ENCODE measurements at places on chromosomes 7 and 10. TPM values are rescaled to one million over a fixed set of nuclear protein-coding genes. Genes with fewer than 3 reads are reported as not detected.

HOXA5 gene
- total RNA-seq, result 0.14 TPM

DNA sequence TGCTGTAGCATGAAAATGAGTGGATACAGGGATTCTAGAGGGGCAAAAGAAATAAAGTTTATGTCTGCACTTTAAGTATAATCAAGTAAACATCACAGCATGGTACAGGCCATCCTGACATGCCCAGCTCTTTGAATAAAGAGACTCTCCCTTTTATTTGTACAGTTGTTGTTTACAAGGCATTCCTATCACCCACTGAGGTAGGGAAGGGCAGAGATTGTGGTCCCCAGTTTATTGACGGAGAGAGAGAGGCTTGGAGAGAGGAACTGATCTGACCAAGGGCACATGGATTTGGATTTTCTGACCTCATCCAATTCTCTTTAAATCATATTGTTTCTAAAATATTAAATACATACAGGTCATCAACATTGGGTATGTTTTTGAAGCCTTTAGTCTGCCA is 53.9 kb downstream of the TACC2 start:
- DNase-seq, result no peak
- no peak overlapping the region for H3K4me3 ChIP-seq
- no peaks in the 10 kb centered on the region for H3K36me3 ChIP-seq
- H3K4me1 ChIP-seq, result no peaks in the 10 kb centered on the region

- no peaks in the 10 kb centered on the region for H3K36me3 ChIP-seq
- H3K4me3 ChIP-seq, result no peak overlapping the region
- peaks cover under 1% of the 10 kb centered on the region for H3K4me1 ChIP-seq
- DNase-seq, result no peak
These were observed 17.7 kb upstream of the TTYH3 start for GRCh38 chr7:2613931-2614600.

- peak overlapping the region; percentile 75 for H3K27ac ChIP-seq
- peaks cover 29% of the 10 kb centered on the region for H3K4me1 ChIP-seq
- no peaks in the 10 kb centered on the region for H3K27me3 ChIP-seq
- peaks cover 4% of the 10 kb centered on the region for H3K36me3 ChIP-seq
- peak; percentile 51 for DNase-seq
These were observed 945 bp upstream of the RHEB start for GRCh38 chr7:151520419-151521261.

HMX2 gene
- 1.1 TPM for total RNA-seq

WEE2 gene
- total RNA-seq, result not detected

DNA sequence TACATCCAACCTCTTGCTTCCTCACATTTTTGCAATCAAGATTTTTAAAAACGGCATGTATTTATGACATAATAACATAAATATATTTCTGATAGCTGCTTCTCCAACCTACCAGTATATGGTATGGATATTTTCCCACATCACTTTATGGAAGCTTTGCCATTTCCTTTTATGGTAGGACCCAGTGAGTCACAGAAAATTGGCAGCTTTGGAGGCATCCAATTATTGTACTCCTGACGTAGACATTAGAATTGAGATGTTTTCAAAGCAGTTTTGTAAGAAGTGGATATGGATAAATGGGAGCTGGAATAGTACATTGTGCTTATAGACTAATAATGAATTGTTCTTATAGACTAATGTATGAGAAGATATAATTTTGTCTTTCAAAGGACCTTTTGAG is 23.8 kb upstream of the BICC1 start:
- no peaks in the 10 kb centered on the region for H3K4me1 ChIP-seq
- no peaks in the 10 kb centered on the region for H3K36me3 ChIP-seq
- no peak for DNase-seq
- H3K27ac ChIP-seq, result no peak overlapping the region

SFTPD gene
- total RNA-seq, result not detected

GRCh38 chr7:131409129-131409766 is 81.6 kb downstream of the MKLN1 start:
- H3K4me1 ChIP-seq, result no peaks in the 10 kb centered on the region
- no peak overlapping the region for H3K4me3 ChIP-seq
- no peak for DNase-seq
- H3K27ac ChIP-seq, result no peak overlapping the region

DNA sequence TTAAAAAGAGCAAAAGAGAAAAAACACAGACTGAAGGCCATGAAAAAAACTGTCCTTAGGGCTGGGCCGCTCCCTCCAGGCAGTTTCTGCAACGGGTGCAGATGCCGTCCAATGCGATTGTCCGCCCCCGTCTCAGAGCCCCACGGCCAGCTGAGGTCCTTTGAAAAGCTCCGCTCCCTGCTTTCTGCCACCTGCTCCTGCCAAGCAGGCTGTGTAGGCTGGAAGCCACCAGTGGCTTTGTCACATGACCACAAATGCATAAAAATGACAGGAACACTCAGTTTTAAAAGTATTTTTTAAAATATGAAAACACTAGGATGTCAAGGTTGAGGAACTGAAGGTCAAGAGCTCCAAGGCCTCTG is 71.7 kb downstream of the AMZ1 start:
- peaks cover 53% of the 10 kb centered on the region for H3K4me1 ChIP-seq
- peak overlapping the region; percentile 58 for H3K4me3 ChIP-seq
- no peak for DNase-seq
- no peaks in the 10 kb centered on the region for H3K27me3 ChIP-seq

PFKP gene
- 85.2 TPM for total RNA-seq

ANXA8L1 gene
- total RNA-seq, result 0.51 TPM

DNA sequence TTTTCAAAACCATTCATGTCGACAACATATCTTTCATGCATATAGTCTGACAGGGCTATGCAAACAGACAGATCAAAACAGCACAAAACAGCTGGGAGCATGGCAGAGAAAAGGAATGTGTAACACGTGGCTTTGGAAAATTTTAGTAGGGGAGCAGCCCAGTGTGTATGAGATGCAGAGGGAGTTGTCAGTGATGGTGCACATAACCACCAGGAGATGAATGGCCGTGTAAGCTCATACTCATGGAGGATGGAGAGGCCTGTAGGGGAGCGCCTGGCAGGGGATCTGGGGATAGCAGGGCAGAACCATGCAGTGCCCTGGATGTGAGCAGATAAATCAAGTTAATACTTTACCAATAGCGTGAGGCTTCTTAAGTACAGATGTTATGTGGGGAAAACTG is 45.7 kb downstream of the RHOBTB1 start:
- H3K27ac ChIP-seq, result no peak overlapping the region
- no peaks in the 10 kb centered on the region for H3K4me1 ChIP-seq
- H3K36me3 ChIP-seq, result no peaks in the 10 kb centered on the region
- H3K4me3 ChIP-seq, result no peak overlapping the region
- no peak for DNase-seq

KLHDC10 gene
- 21.7 TPM for total RNA-seq

DNA sequence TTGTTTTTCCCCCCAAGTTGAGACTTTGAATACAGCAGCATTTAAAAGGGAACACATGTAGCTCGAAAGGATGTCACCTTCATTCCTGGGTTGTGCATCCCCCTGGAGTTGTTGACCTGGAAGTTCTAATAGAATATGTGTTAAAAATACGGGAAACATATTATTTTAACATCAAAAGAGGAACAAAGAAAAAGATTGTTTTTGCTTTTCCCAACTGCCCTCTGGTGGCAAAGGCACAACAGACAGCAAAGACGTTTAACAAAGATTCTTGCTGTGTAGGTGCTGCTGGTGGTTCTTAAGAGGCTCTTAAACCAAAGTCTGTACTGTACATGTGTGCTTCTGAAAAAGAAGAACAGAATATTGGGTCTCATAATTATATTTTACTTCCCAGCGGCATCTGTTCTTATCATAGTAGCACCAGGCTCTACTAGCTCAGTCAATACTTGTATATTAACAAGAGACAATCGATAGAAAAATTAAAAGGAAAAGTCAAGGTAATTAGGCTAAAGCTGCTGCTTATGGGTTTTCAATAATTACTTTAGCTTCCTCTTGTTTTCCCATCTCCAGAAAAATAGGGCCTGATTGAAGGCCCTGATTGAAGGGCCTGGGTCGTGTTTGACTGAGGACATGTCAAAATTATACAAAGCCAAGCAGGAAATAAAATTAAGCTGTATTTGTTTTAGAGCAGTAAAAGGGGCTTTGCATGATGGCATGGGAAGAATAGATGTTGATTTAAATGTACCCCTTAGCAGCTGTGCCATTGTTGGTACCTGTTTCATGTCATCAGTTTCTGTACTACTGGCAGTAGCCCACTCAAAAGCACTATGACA is 384.2 kb upstream of the LRGUK start:
- DNase-seq, result no peak
- no peak overlapping the region for H3K4me3 ChIP-seq
- no peaks in the 10 kb centered on the region for H3K4me1 ChIP-seq
- H3K27ac ChIP-seq, result no peak overlapping the region
- H3K36me3 ChIP-seq, result no peaks in the 10 kb centered on the region
- no peaks in the 10 kb centered on the region for H3K27me3 ChIP-seq

DNA sequence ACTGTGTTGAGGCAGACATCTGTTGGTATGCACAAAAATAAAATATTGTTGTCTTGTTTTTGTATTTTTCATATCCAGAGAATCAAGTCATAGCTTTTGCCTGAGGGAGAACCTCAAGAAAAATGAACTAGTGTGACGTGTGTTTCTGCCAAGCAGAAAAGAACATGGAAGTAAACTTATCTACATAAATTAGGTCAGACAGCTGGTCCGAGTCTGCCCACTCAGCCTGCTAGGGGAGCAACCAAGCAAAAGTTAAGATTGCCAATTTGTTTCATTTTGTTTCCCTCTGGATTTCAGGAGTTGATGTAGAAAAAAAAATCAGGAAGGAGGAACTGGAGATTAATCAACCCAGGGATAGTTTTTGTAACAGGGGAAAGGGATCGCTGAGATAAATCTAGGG is 572.4 kb upstream of the LRRTM3 start:
- no peaks in the 10 kb centered on the region for H3K27me3 ChIP-seq
- H3K4me1 ChIP-seq, result no peaks in the 10 kb centered on the region
- no peak overlapping the region for H3K4me3 ChIP-seq

DNA sequence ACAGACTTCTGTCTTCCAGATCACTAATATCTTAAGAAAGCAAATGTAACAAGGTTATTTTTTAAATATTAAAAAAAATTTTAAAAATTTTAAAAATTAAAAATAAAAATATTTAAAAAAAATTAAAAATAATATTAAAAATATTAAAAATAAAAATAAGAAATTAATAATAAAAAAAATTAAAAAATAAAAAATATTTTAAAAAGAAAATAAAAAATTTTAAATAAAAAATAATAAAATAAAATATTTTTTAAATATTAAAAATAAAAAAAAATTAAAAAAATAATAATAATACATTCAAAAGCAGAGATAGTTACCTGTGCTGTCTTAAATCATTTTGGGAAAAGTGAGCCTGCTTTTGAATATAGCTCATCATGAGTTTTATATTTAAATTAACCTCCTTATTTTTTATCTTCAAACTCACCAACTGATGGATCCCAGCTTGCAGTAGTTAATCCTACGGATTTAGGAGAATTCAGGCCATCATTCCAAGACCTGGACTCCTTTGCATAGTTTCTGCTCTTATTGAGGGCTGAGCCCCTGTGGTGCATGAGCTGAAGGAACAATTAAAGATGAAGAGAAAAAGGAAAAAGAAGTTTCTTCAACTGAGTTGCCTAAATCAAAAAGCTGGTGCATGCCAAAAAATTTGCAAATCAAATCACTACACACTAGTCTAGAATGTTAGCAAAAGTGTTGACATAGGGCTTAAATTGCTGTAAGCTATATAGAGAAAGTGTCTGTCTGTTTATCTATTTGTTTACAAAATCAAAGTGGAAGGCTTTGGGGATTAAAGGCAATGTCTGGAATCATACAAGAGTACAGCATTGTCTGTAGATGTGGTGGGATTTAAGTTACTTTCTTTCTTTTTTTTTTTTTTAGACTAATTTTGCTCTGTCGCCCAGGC is 50.5 kb upstream of the ZNF438 start:
- no peaks in the 10 kb centered on the region for H3K36me3 ChIP-seq
- no peak for DNase-seq
- no peak overlapping the region for H3K4me3 ChIP-seq
- H3K27ac ChIP-seq, result no peak overlapping the region
- H3K27me3 ChIP-seq, result peaks cover 7% of the 10 kb centered on the region
- peaks cover 5% of the 10 kb centered on the region for H3K4me1 ChIP-seq

DNA sequence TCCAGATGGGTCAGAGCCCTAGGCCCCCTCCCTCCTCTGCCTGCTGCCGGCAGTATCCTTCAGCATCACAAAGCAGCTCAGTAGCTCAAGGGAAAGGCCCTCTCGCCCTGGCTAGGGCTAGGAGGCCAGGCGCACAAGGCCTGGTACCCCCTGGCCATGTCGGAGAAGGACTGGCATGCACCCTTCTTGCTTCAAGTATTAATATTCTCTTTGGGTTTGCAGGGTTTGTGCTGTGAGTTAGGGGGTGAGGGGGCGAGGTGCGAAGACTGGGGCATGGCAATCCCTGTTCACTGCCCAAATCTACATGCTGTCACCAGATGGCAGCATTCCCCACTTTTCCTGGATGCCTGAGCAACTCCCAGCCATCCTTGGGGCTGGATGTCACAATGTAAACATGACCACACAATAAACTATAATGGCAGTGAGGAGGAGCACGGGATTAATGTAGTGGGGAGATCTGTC is 105.2 kb downstream of the NEURL1 start:
- H3K27ac ChIP-seq, result no peak overlapping the region
- H3K27me3 ChIP-seq, result no peaks in the 10 kb centered on the region
- H3K4me3 ChIP-seq, result no peak overlapping the region
- H3K4me1 ChIP-seq, result no peaks in the 10 kb centered on the region
- no peaks in the 10 kb centered on the region for H3K36me3 ChIP-seq

CALHM3 gene
- not detected for total RNA-seq

- peak overlapping the region; percentile 68 for H3K27ac ChIP-seq
- peaks cover 24% of the 10 kb centered on the region for H3K4me1 ChIP-seq
- peaks cover 2% of the 10 kb centered on the region for H3K36me3 ChIP-seq
- peak overlapping the region; percentile 36 for H3K4me3 ChIP-seq
- no peak for DNase-seq
These were observed 34.0 kb downstream of the IMMP2L start for GRCh38 chr7:111528331-111528730.

DNA sequence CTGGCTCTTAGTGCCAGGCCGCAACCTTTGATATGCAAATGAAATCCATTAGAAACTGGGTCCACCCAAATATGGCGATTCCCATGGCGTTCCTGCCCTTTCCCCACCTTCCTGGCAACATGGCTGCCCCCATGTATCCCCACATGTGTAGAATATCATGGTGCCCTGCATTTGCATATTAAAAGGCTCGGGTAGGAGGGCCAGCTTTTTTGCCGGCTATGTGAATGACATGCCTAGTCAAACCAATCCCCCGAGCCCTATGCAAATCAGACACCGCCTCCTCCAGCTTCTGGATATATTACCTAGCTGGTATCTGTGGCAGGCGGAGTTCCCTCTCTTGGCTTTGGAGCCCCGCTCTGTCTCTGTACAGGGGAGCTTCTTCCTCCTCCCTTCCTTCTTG is 18.3 kb downstream of the MMS19 start:
- H3K27ac ChIP-seq, result no peak overlapping the region
- H3K4me1 ChIP-seq, result no peaks in the 10 kb centered on the region
- H3K27me3 ChIP-seq, result no peaks in the 10 kb centered on the region
- H3K36me3 ChIP-seq, result peaks cover 29% of the 10 kb centered on the region

- H3K27me3 ChIP-seq, result peaks cover 12% of the 10 kb centered on the region
- H3K27ac ChIP-seq, result no peak overlapping the region
- no peak overlapping the region for H3K4me3 ChIP-seq
These were observed 305.1 kb downstream of the FGFR2 start for GRCh38 chr10:121293110-121293509.

CYP2C19 gene
- 0.19 TPM for total RNA-seq

CCDC146 gene
- 2.0 TPM for total RNA-seq

Data from activated T-cell treated with anti-CD3 and anti-CD28 coated beads, Interleukin-2, amount 50 U/mL, for 72 hours (primary cell).